Head of caudate nucleus (tissue), 42 donors: ENCODE measurements at places on chromosomes 2 and 18.

GRCh38 chr2:11703700-11704099 lies 33.7 kb upstream of the NTSR2 start:
- DNase-seq = no peak

GRCh38 chr18:35143622-35144596 lies 96.9 kb upstream of the ZNF397 start:
- peak; percentile 54 for DNase-seq

DNA sequence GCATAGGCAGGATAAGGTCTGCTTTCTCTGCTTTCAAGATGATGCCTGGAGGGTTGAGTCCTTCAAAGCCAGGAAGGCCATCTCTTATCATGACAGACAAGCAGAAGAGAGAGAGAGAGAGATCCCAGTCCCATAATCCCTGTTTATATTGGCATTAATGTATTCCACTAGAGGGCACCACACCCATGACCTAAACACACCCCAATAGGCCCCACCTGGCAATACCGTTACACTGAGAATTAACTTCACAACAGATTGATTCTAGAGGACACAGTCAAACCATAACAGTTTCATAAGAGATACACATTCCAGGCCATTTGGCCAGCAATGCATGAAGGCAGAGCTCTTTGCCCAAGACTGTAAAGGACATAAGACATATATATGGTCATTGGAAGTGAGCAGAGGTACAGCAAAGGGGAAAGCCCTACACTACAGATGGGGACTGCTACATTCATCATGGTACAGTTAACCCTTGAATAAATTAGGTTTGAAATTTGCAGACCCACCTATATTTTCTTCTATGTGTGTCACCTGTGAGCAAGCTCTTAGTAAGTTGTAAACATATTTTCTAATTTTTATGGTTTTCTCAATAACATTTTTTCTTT lies 1516.1 kb downstream of the RPIA start:
- no peak for DNase-seq

DNA sequence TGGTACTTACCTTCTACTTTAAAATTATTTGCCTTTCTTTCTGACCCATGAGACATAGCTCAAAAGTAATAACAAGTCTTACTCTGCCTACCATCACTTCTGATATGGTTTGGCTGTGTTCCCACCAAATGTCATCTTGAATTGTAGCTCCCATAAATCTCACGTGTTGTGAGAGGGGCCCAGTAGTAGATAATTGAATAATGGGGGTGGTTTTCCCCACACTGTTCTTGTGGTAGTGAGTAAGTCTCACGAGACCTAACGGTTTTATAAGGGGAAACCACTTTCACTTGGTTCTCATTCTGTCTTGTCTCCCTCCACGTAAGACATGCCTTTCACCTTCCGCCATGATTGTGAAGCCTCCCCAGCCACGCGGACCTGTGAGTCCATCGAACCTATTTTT lies 47.5 kb downstream of the GALNT3 start:
- no peak for DNase-seq

GRCh38 chr2:146579147-146579930 lies 1265.5 kb upstream of the ACVR2A start:
- no peak for DNase-seq

DNA sequence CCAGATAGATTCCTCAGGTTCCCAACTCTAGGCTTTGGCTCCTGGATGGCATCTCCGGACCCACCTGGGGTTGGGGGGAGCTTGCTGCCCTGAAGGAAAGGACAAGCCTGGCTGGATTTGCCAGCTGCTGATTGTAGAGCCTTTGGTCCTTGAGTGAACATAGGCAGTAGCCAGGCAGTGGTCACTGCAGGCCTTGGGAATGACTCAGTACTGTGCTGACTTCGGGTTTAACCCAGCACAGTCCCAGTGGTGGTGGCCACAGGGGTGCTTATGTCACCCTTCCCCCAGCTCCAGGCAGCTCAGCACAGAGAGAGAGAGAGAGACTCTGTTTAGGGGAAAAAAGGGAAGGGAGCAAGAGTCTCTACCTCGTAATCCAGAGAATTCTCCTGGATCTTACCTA lies 27.7 kb upstream of the ACTR2 start:
- DNase-seq = no peak

GRCh38 chr2:231332872-231333500 lies 62.5 kb upstream of the B3GNT7 start:
- DNase-seq = no peak

- no peak for DNase-seq
Measured at GRCh38 chr2:12333293-12333692, 383.4 kb upstream of the TRIB2 start.

GRCh38 chr18:3456686-3457069 lies 6.7 kb downstream of the TGIF1 start:
- no peak for DNase-seq

DNA sequence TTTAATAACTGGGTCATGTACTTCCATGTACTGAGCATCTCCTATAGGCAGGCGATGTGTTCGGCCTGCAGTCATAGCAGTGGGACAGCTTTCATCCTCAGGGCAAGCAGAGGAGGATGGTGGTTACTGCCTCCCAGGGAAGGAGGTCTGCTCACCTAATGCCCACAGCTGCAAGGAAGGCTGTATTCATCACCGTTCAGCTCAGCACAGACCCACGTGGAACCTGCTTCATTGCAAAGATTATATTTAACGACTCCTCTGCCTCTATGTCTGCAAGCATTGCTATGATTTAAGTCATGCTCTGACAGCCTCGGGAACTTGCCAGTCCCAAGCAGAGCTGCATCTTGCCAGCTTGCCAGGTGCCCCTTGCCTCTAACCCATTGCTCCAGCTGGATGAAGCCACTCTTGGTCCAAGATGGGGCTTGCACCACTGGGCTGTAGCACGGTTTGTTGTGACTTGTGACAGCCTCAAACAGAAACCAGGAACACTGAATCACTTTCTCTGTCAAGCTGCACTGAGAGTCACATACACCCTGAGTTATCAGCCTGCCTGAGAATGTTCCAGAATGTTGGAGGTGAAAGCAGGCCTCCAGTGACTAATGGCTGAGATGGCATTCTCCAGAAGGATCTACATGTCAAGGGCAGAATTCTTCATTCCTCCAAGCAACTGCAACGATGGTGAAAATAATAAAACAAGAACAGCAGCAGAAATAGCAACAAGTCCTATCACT lies 651.1 kb upstream of the ID2 start:
- DNase-seq = no peak

DNA sequence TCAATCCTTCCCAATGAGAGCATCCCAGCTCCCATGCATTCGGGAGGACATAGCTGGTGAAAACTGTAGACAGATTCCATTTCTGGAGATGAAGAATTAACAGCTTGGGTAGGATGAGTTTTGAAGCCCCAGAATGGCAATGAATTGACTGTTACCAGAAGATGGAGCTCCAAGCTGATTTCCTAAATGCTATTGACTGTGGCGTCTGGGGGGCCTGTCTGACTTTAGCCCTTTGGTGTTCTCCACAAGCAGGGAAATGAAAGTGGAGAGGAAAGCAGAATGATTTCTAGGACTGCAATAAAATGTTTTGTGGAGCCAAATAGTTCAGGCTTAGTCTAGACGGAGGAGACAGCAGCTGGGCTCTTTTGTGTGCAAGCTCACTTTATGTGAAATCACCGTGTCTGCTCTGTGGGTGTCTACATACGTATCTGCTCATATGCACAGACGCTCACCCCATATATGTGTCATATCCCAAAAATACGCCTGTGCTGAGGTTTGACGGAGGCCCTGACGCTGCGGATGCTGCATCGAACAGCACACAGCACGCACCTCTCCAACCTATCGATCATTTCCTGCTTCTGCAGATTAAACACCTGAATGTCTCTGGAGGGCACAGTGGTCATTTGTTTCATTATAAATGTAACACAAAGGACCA lies 166.4 kb upstream of the PXDN start:
- peak; percentile 59 for DNase-seq

GRCh38 chr2:12340164-12340563 lies 376.6 kb upstream of the TRIB2 start:
- no peak for DNase-seq

- no peak for DNase-seq
Measured at GRCh38 chr2:80153151-80153550, 151.4 kb downstream of the LRRTM1 start.

- DNase-seq = no peak
Measured at GRCh38 chr18:77093586-77093985, 39.0 kb downstream of the MBP start.

DNA sequence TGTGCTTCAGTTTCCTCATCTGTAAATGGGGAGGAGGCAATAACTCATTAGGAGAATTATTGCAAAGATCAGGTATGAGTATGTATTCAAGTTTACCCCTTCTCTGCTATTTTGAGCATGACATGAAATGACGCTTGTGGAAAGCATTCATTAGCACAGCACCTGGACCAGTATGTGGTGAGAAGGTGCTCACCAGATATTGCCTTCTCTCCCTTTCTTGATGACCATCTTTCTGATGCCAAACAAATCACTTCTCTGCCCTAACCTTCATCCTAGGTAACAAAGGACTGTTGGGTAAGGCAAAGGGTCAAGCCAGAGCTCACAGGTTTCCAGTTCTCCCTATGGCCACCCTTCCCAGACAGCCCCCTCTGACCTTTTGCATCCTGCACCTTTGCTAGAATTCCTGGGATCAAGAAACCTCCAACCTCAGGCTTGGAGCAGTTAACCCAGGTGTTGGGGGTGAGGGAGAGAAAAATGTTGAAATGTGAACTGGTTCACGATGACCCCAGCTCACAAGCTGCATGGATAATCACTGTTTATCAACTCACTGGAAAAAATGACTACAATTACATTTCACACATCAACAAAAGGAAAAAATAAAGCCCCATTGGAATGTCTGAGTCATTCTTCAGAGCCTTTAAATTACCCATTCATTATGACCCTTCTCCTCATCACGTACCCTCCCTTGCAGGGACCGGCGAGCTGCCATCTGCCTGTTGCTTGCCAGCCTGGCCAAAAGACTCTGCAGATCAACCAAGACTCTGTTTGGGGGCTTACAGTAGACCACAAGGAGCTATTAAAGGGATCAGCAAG lies 41.6 kb downstream of the LBH start:
- DNase-seq = no peak
